ENCODE measurements at places on chromosomes 5 and 9. TPM values are rescaled to one million over a fixed set of nuclear protein-coding genes. Genes with fewer than 3 reads are reported as not detected.
A peak's percentile ranks its signal among the peaks of the same experiment; 100 is the strongest.

GRCh38 chr9:20884985-20885593, 146.4 kb downstream of the HACD4 start:
- H3K36me3 ChIP-seq: peaks cover 8% of the 10 kb centered on the region
- H3K4me1 ChIP-seq: no peaks in the 10 kb centered on the region
- no peak overlapping the region for H3K27ac ChIP-seq
- H3K27me3 ChIP-seq: no peaks in the 10 kb centered on the region
- DNase-seq: peak; percentile 65
- no peak overlapping the region for H3K4me3 ChIP-seq

FABP6 gene
- total RNA-seq: 2.9 TPM

DNA sequence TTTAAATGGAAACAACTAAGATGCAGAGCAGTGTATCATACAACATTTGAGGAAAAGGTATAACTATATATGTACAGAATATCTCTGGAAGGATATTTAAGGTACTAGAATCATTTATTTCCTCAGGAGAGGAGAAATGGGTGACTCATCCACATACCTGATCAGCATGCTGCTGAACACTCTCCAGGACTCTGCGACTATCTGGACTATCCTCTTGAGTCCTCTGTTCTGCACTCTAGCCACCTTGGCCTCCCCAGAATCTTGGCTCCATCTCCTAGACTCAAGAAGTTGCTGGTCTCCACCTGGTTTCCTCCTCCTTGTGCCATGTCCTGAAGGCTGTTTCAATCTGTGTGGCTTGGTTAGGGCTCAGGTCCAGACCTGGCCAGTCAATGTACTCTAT, 8.8 kb upstream of the PRDM6 start:
- H3K4me1 ChIP-seq: peaks cover 5% of the 10 kb centered on the region
- H3K27ac ChIP-seq: no peak overlapping the region
- no peak overlapping the region for H3K4me3 ChIP-seq
- no peaks in the 10 kb centered on the region for H3K36me3 ChIP-seq
- DNase-seq: no peak

DNA sequence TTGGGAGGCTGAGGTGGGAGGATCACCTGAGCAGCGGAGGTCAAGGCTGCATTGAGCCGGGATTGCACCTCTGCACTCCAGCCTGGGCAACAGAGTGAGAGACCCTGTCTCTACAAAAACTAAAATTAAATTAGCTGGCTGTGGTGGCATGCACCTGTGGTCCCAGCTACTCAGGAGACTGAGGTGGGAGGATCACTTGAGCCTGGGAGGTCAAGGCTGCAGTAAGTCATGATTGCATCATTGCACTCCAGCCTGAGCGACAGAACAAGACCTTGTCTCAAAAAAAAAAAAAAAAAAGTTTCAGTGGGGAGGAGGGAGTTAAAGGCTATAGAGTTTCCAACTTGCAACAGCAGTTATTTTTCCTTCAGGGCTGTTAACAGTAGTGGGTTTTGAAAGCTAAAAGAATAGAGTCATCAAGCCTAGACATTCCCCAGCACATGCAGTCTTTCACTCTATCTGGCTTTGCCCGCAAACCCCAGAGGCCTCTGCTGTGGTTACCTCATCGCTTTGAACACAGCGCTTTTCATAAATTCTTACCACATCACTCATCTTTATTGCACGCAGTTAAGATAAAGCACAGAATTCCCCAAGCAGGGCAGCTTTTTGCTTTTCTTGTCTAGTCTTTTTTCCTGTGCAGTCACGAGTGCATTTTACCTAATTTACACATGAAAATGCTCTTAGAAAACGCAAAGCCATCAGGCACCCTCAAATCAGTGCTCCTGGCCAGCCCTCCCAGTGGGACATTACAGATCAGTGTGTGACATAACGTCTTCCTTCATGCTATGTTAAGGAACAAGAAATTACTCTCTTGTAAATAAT, 8.7 kb upstream of the SLC2A8 start:
- no peak for DNase-seq
- H3K4me3 ChIP-seq: no peak overlapping the region
- H3K4me1 ChIP-seq: peaks cover 8% of the 10 kb centered on the region
- H3K27me3 ChIP-seq: no peaks in the 10 kb centered on the region
- H3K36me3 ChIP-seq: no peaks in the 10 kb centered on the region

CD72 gene
- total RNA-seq: 4.6 TPM

DNA sequence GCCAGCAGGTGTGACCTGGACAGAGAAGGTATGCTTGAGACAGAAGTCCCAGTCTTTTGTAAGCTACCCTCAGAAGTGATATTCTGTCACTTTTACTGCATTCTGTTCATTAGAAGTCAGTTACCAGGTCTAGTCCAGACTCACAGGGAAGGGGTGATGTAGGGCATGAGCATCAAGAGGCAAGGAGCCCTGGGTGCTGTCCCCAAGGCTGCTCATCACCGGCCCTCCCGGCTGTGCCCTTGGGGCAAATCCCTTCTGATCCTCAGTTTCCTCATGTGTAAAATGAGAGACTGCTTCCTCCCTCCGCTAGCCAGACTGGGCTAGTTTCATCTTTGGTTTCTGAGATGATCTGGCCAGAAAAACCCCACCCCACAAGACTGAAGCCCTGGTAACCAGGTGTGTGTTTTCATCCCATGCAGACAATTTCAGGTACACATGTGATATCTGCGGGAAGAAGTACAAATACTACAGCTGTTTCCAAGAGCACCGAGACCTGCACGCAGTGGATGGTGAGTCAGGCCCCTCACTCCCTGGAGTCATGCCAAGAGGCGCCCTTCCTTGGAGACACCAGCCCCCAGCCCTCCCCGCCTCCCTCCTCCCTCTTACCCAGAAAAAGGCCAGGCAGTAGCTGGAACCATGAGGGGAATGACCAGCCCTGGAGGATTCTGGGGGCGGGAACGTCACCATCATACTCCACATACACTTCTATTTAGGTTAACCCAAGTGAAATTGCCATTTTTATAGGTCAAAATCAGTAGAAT, 71.0 kb downstream of the AMBP start:
- DNase-seq: peak; percentile 1
- peaks cover 6% of the 10 kb centered on the region for H3K36me3 ChIP-seq
- H3K27me3 ChIP-seq: no peaks in the 10 kb centered on the region
- peaks cover 13% of the 10 kb centered on the region for H3K4me1 ChIP-seq

GRCh38 chr5:100252944-100253343, 282.2 kb upstream of the FAM174A start:
- H3K27me3 ChIP-seq: no peaks in the 10 kb centered on the region
- H3K36me3 ChIP-seq: no peaks in the 10 kb centered on the region
- no peak overlapping the region for H3K27ac ChIP-seq
- DNase-seq: no peak
- no peak overlapping the region for H3K4me3 ChIP-seq
- peaks cover 5% of the 10 kb centered on the region for H3K4me1 ChIP-seq

AJM1 gene
- 1.6 TPM for total RNA-seq

DNA sequence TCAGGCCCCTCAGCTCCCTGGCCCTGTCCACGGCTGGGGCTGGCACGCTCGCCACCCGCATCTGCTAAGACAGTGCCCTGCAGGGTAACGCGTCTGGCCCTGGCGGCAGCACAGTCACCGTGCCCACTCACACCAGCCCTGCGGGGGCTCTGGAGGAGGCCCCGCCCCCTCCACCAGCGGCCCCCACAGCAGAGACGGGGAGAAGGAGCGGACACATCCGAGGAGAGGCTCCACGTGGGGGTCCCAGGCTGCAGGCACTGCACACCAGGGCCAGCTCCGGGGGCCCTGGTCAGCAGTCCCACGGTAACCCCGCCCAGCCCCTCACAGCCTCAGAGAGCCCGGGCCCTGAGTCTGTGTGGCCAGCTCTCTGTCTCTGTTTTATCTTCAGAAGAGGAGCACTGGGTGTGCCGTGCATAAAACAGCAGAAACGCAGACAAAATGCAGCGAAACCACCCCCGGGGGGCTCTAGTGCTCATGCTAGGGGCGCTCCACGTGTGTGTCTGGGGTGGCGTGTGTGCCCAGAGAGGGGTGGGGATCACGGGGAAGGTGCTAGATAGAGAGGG, 47.5 kb upstream of the NRARP start:
- no peak for DNase-seq
- H3K36me3 ChIP-seq: peaks cover 30% of the 10 kb centered on the region
- H3K27me3 ChIP-seq: peaks cover 14% of the 10 kb centered on the region

ADRB2 gene
- total RNA-seq: 1.2 TPM

DNA sequence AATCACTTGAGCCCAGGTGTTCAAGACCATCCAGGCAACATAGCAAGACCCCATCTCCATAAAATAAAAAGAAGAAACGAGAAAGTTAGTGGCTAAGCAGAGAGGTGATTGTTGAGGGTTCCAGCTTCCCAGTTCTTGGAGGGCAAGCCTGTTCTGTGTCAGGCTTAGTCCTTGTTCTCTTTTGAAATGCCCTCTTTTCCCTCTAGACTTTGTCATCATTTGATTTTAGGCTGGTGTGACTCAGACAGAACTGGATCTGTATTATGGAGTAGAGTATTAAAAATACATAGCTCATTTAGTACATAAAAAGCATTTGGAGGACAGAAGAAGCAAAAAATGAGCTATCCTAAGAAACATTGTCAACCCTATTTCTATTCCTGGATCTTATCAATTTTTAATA, 159.4 kb downstream of the CD180 start:
- peaks cover 47% of the 10 kb centered on the region for H3K4me1 ChIP-seq
- H3K27ac ChIP-seq: no peak overlapping the region
- no peak for DNase-seq
- H3K4me3 ChIP-seq: no peak overlapping the region
- no peaks in the 10 kb centered on the region for H3K27me3 ChIP-seq

- H3K27me3 ChIP-seq: no peaks in the 10 kb centered on the region
- no peak overlapping the region for H3K27ac ChIP-seq
- H3K36me3 ChIP-seq: peaks cover 12% of the 10 kb centered on the region
- DNase-seq: no peak
Observed at GRCh38 chr5:84298628-84299027, 86.1 kb downstream of the EDIL3 start.

CBY3 gene
- total RNA-seq: 0.37 TPM

CCDC180 gene
- 5.9 TPM for total RNA-seq

DNA sequence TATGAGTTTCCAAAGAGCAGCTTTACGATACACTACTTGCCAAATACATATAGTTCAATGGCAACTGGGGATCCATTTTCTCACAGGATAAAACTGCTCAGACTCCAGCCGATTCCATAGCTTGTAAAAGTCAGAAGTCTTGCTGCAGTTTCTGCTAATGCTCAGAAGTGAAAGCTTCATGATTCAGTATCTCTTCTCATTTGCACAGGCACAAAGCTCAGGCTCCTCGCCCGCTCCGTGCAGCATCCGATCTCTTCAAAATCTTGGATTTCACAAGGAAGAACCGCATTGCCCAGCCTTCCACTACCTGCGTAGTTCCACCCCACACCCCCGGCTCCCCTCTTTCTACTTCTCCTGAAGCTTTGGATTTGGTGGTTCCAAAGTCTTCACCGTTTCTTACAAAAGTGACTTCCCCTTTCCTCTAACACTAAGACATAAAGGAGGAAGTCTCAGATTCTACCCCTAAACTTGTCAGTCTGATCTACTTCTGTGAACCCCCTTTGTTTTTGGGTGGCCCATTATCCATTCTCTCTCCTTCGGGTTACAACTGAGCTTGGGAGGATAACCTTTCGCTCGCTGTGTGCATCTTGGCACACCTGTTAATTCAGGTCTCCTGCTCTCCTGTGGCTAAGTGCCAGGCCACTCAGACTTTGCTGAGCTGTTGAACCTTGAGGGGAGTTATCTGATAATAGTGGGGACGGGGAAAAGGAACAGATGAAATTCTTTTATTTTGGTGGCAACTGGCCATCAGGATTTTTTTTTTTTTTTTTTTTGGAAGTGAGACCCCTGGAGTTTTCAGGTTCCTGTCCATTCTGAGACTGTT, 194.1 kb downstream of the GNA14 start:
- H3K4me1 ChIP-seq: peaks cover 34% of the 10 kb centered on the region
- DNase-seq: no peak
- peaks cover 19% of the 10 kb centered on the region for H3K36me3 ChIP-seq
- H3K4me3 ChIP-seq: no peak overlapping the region
- H3K27ac ChIP-seq: peak overlapping the region; percentile 30
- H3K27me3 ChIP-seq: no peaks in the 10 kb centered on the region

KCNIP1 gene
- 0.82 TPM for total RNA-seq

LIFR gene
- total RNA-seq: 13.7 TPM

- H3K27ac ChIP-seq: no peak overlapping the region
- peaks cover 4% of the 10 kb centered on the region for H3K4me1 ChIP-seq
- peak; percentile 61 for DNase-seq
- no peak overlapping the region for H3K4me3 ChIP-seq
- no peaks in the 10 kb centered on the region for H3K36me3 ChIP-seq
Observed at GRCh38 chr9:87824216-87824875, 58.3 kb upstream of the SPATA31E1 start.

ASPN gene
- total RNA-seq: not detected

SYK gene
- total RNA-seq: 7.4 TPM

SNCB gene
- 13.4 TPM for total RNA-seq

GRCh38 chr9:127786773-127787104, 905 bp downstream of the CDK9 start:
- peak overlapping the region; percentile 97 for H3K4me3 ChIP-seq
- no peak for DNase-seq
- peaks cover 20% of the 10 kb centered on the region for H3K4me1 ChIP-seq
- peak overlapping the region; percentile 93 for H3K27ac ChIP-seq

ZBED3 gene
- 7.0 TPM for total RNA-seq

- no peaks in the 10 kb centered on the region for H3K4me1 ChIP-seq
- H3K27me3 ChIP-seq: no peaks in the 10 kb centered on the region
- no peak overlapping the region for H3K27ac ChIP-seq
- peaks cover 8% of the 10 kb centered on the region for H3K36me3 ChIP-seq
- no peak overlapping the region for H3K4me3 ChIP-seq
Observed at GRCh38 chr9:123281659-123282350, 13.4 kb upstream of the STRBP start.

- DNase-seq: no peak
- no peak overlapping the region for H3K27ac ChIP-seq
- H3K27me3 ChIP-seq: no peaks in the 10 kb centered on the region
- H3K4me1 ChIP-seq: peaks cover 5% of the 10 kb centered on the region
- H3K4me3 ChIP-seq: no peak overlapping the region
Observed at GRCh38 chr5:5103245-5103644, 36.9 kb upstream of the ADAMTS16 start.

- no peaks in the 10 kb centered on the region for H3K27me3 ChIP-seq
- no peak overlapping the region for H3K27ac ChIP-seq
- H3K36me3 ChIP-seq: peaks cover 7% of the 10 kb centered on the region
- no peak for DNase-seq
- no peaks in the 10 kb centered on the region for H3K4me1 ChIP-seq
Observed at GRCh38 chr5:28945859-28946258, 1907.5 kb upstream of the CDH9 start.
